ENCODE measurements at places on chromosomes 2 and 18. TPM values are rescaled to one million over a fixed set of nuclear protein-coding genes. Genes with fewer than 3 reads are reported as not detected.
A peak's percentile ranks its signal among the peaks of the same experiment; 100 is the strongest.

DNA sequence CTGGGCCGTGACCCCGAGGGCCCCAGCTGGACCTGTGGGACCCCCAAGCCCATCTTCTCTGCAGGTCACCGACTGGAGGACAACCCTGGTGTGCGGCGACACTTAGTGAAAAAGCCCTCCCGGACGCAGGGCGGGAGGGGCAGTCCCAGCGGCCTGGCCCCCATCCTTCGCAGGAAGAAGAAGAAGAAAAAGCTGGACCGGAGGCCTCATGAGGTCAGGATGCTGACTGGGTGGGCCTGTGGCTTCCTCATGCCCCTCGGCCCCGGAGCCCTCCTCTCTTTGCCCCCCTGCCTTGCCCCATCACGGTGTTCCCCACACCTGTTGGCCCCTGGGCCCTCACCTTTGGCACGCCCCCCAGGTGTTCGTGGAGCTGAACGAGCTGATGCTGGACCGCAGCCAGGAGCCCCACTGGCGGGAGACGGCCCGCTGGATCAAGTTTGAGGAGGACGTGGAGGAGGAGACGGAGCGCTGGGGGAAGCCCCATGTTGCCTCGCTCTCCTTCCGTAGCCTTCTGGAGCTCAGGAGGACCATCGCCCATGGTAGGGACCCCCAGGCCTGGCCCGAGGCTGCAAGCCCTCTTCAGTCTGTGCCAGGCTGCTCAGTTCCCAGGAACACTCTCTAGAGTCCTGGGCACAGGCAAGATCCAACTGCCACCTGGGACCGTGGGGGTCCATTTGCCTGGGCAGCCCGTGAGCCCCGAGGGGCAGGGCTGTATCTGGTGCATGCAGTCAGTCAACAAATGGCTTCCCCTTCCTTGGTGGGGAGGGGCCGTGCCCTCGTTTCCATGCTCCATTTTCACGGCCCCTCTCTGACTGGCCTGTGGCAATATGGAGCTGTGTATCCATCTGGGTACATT is 4.7 kb downstream of the SLC4A3 start:
- no peak for DNase-seq

GRCh38 chr2:5975401-5975800 is 283.2 kb downstream of the SOX11 start:
- DNase-seq, result no peak

DNA sequence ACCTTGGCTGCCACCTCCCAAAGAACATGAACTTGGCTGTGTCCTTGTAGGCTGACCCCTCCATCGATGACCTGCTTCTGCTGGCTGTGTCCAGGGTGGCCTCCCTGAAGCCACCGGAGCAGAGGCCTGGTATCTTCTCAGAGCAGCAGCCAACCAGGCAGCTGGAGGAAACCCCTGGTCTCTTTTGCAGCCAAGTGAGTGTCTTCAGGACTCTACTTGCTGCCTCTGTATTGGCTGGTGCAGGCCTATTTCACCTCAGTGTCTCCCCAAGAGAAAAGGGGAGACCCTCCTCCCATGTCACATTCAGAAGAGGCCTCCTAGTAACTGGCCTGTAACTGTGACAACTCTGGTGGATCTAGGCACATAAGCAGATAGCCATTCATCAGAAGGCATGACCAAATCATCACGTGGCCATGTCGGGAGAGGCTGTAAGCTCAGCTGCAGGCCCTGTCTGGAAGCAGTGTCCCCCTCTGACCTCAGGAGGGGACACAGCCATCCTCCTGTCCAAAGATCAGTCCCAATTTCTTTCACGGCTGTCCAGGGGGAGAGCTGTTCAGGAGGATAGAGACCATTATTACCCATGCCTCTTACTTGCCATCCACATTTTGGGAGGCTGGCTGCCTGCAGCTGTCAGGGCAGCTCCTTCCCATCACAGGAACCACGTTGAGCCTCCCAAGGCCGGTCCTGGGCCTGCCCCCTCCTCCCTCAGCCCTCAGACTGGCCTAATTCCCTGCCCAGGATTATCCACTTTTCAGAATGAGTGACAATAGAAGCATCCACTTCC is 20.9 kb upstream of the ROCK2 start:
- no peak for DNase-seq

DNA sequence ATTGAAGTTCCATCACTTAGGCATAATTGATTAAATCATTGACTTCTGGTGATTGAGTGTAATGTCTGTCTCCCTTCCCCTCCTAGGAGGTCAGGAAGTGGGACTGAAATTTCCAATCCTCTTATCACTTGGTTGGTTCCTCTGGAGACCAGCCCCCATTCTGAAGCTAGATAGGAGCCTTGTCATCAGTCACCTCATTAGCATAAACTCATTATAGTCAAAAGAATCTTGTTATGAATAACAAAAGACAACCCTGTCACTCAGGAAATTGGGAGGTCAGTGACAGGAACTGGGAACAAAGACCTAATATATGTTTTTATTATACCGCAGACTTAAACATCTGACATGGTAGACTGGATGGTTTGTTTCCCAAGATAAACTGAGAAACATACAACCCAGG is 60.7 kb upstream of the GAREM2 start:
- DNase-seq, result no peak

- DNase-seq, result no peak
Observed at GRCh38 chr2:143548032-143548431, 418.8 kb downstream of the ARHGAP15 start.

DNA sequence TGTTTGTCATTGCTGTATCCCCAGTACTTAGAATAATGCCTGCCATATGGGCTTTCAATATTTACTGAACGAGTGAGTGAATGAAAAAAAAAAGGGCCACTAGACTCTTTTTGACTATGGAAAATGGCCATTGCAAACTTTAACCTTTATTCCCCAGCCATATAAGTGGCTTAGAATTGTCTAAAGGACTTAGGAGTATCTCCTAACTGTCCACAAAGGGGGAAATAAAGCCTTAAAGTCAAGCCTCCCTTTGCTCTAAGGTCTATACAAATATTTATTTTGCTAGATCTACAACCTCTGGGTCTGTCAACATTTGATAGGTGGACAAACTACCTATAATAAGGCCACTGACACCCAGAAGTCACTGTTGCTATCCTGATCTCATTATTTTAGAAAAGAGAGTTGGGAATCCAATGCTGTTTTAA is 25.7 kb downstream of the UPP2 start:
- DNase-seq, result no peak

DNA sequence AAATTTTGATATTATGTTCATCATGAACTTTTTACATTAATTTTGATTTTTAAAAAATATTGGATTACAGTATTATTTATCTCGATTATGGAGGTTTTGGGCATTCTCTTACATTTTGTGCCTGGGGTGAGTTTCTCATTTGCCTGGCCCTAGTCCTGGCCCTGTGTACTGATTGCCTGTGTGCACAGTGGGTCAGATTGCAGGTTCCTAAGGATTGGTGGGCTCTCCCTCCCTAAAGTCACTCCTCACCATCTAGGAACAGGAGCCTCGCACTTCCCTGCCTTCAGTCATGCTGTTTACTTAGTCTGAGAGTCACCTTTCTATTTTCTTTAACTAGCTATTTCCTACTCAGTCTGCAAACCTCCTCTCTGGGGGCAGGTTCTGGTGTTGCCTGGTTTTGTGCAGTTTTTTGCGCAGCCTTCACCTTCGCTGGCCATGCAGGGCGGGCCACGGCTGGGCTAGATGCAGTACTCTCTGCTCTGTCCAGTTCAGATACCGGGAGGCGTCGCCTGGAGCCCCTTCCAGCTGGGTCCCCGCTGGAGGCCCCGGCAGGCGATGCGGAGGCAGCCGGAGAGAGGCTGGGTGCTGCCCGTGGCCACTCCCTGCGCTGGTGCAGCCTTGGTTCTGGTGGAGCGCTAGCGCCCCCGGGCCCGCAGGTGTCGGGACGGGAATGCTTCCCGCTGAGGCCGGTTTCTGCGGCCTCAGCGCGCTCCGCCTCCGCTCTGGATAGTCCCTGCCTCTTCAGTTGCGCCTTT is 23.3 kb upstream of the MC5R start:
- DNase-seq, result peak; percentile 73

- no peak for DNase-seq
Observed at GRCh38 chr2:148675708-148676107, 31.2 kb downstream of the EPC2 start.

DNA sequence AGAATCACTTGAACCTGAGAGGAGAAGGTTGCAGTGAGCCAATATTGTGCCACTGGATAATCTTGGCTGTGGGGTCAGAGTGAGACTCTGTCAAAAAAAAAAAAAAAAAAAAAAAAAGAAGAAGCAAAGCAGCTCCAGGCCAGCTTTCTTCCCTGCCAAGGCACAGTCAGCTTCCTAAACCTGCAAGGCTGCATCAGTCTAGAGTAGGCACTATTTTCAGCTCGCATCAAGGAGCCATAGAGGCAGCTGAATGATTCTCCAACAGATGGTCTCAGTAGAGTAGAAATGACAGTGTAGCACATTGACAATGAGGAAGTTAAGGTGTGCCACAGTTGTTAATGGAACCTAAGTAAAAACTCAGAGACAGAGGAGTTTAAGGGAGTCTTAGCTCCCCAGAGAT is 35.6 kb downstream of the BMP10 start:
- DNase-seq, result no peak

- DNase-seq, result peak; percentile 94
Observed at GRCh38 chr18:57668021-57668420, 46.4 kb upstream of the NARS1 start.

DNA sequence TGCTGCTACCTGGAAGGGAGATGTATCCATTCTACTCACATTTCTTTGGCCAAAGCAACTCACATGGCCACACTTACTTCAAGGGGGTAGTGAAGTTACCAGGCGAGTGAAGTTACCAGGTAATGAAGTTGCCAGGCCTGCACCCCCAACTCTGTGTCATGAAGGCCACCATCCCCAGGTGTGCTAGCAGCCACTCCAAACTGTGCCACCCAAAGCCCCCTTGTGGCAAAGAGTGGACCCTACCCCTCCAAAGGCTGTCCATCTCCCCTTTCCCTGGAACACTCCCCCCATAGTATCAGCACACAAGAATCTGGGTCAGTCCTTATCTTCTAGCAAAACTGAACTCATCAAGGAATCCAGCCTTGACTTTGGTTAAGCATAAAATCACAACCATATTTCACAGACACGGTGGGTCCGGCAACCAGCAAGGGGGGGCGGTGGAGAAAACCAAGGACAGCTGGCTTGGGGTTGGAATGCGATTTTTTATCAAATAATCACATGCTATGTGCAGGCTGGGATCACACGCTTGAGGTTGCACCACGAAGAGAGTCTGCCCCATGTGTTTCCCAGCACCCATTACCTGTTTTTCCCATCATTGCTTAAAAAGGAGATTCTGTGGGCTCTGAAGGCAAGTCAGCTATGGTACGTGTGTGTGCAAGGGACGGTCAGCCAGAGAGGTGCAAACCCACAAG is 60.9 kb downstream of the ZFP36L2 start:
- no peak for DNase-seq

DNA sequence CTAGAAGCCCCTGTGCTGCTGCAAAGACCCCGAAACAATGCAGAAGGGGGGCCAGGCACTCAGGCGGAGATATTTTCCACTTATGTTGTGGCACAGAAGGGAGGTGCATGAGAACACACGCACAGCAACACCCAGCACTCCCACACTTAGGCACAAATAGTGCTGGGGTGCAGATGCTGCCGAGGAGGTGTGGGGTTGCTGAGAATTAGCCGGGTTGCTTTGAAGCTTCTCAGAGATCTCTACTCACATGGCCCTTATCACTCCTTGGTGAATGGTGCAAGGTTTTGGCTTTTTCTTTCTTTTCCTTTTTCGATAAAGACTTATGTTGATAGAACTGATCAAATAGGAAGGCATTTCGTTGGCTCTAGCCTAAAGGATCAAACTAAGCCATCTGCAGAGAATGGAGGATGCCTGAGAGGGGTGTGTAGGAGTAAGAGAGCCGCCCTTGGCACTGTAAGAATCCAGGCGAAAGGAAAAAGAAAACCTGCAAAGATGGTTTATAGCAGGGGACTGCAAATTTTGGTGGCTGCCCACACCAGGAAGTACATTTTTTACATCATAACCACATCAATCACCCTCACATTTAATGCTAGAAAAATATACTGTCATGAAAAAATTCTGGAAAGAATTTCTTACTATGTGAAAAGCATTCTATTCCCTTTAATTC is 27.9 kb upstream of the FHL2 start:
- no peak for DNase-seq

DNA sequence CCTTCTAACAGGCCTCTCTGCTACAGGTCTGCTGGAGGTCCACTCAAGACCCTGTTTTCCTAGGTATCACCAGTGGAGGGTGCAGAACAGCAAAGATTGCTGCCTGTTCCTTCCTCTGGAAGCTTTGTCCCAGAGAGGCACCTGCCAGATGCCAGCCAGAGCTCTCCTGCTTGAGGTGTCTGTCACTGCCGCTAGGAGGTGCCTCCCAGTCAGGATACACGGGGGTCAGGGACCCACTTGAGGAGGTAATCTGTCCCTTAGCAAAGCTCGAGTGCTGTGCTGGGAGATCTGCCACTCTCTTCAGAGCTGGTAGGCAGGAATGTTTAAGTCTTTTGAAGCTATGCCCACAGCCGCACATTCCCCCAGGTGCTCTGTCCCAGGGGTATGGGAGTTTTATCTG is 140.6 kb downstream of the BAZ2B start:
- DNase-seq, result no peak

- DNase-seq, result no peak
Observed at GRCh38 chr18:23503963-23504344, 643 bp downstream of the RMC1 start.

GRCh38 chr18:22813648-22814328 is 119.3 kb upstream of the RBBP8 start:
- peak; percentile 65 for DNase-seq

DNA sequence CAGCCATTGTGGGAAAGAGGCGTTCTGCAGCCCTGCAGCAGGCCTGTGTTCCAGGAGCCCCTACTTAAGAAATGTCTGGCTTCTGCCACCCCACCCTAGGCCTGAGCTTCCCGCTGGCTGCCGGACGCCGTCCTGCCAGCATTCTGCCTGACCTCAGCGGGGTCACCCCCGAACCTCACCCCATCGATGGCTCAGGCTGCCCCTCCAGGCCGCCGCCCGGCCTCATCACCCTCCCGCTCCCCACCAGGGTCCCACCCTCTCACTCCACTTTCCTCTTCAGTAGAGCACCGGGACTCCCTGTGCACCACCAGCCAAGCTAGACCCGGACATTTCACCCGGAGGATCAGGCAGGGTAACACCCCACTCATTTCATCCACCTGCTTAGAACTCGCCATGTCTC is 73.6 kb upstream of the SALL3 start:
- no peak for DNase-seq

GRCh38 chr2:80054346-80054675 is 250.2 kb downstream of the LRRTM1 start:
- DNase-seq, result no peak

- DNase-seq, result no peak
Observed at GRCh38 chr2:67834482-67834881, 228.3 kb downstream of the C1D start.

- no peak for DNase-seq
Observed at GRCh38 chr2:72925328-72925943, 8.1 kb downstream of the EMX1 start.

Gene RTP5
- not detected for total RNA-seq

Gene SLC14A1
- total RNA-seq, result not detected

Gene AMER3
- not detected for total RNA-seq

Gene VWC2L
- total RNA-seq, result not detected

Gene KLHL30
- not detected for total RNA-seq

Gene CRYGD
- total RNA-seq, result not detected

Gene STK25
- total RNA-seq, result 296 TPM

Gene CCDC141
- total RNA-seq, result 1.5 TPM

Measured in dermis microvascular lymphatic vessel endothelial cell (primary cell).